Epithelial cell of esophagus (primary cell): ENCODE measurements at places on chromosomes 5 and 9.

GRCh38 chr5:32583582-32584232, 1.6 kb upstream of the SUB1 start:
- no peak for DNase-seq

- peak; percentile 93 for DNase-seq
Observed at GRCh38 chr5:126965061-126965475, 65.3 kb downstream of the MARCHF3 start.

DNA sequence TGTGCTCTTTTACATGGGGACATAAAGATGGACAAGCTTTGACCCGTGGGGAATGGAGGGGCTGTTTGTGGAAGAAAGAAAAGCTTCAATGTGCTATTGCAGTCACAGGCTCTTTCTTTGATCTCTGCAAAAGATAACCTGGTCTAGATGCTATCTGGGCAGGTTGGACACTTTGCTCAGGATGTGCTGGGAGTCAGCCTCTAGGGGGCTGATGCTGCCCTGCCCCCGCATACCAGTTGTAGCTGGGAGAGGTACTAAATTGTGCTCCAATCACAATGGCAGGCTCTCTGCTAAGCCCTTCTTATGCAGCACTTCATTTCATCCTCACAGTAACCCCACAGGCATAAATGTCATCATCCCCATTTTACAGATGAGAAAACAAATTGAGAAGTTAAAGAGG, 67.2 kb downstream of the PSD2 start:
- no peak for DNase-seq

DNA sequence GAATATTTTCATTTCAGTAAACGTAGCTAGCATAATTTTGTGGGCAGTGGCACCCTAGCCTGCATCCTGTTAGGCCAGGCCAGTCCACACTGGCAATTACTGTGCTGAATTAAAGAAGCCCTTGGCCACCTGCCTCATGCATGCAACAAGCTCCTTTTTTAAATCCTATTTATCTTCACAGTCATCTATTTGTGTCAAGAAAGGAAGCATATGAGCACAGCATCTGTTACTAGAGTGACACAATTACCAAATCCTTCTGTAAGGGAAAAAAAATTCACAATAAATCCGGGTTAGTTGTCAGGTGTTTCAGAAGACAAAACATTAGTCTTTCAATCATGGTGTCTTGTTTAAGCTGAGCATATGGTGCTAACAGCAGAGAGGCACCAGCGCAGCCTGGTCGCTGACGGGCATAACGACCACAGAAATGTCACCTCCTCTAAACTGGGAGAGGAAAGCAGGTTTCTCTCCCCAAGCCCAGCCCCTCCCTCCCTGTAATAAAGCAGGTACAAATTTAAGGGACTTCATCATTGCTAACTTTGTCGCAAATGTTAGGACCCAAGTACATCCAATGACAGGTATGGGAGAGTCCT, 520.6 kb downstream of the CTNND2 start:
- DNase-seq: no peak

- no peak for DNase-seq
Observed at GRCh38 chr5:129746876-129747275, 1.0 kb upstream of the MINAR2 start.

- peak; percentile 35 for DNase-seq
Observed at GRCh38 chr5:13662626-13663025, 281.9 kb downstream of the DNAH5 start.

DNA sequence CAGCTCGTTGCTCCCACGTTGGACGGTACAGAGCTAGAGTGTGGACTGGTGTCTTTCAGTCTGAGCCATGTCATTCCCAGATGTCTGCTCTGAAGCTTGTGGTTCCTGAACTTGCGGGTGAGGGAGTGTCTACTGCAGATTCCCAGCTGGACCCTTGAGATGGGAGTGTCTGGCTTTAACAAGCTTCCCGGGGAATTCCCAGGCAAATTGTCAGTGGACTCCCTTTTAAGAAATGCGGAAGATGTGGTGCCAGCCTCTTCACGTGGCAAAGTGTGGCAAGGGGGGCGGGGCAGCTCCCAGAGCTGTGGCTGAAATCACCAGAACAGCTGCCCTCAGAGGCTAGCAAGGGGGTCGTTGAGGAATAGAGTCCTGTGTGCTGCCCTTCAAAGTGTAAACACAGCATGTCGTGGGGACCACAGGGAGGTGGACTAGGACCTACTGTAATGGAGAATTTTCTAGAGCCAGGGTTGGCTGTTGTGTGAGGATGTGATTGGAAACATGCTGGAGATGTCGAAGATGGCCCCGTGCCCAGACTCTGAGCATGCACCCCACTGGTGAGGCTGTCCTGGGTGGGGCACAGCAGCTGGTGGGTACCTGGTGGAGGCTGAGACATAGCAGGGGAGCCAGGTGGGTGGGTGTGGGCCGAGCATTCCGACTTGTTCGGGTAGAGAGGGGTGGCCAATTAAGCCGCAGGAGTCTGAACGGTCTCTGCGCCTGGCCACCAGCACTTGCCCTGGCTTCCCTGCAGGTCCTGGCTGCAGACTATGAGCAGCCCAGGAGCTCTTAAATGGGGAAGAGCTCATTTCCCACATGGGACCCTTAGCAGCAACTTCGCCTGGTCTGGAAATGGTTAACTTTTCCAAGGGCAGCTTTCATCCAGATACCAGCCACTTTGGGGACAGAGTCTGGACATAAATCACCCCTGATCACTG, 37.4 kb downstream of the PRRX2 start:
- DNase-seq: peak; percentile 89

GRCh38 chr9:100125236-100125635, 26.2 kb downstream of the INVS start:
- DNase-seq: no peak

GRCh38 chr9:132048201-132048600, 31.5 kb downstream of the MED27 start:
- no peak for DNase-seq

DNA sequence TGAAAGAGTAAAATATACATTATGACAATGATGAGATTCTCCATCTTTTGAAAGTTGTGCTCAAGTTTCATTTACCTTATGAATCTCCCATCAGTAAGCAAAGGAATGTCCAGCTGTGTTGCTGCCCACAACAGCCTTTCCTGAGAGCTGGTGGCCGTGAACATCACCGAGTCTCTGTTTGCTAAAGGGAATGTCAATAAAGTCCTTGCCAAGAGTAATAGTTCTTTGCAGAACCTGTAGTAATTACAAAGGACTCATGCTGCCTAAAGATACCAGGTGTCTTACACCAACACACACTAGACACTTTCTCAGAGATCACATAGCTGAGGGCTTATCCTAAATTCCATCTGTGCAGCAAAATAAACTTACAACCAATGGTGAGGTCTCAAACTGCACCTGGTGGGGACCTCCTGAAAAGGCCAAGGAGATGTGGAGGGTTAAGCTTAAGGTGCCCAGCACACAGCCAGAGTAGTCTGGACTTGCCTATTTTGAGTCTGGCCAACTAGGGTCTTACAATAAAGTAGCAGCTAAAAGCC, 111.1 kb upstream of the DAPK1 start:
- DNase-seq: no peak

DNA sequence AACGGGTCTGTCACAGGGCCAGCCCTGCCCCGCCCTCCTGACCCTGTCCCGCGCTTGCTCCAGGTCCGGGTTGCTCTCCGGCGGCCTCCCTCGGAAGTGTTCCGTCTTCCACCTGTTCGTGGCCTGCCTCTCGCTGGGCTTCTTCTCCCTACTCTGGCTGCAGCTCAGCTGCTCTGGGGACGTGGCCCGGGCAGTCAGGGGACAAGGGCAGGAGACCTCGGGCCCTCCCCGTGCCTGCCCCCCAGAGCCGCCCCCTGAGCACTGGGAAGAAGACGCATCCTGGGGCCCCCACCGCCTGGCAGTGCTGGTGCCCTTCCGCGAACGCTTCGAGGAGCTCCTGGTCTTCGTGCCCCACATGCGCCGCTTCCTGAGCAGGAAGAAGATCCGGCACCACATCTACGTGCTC, 4.2 kb downstream of the B4GALT7 start:
- DNase-seq: no peak

DNA sequence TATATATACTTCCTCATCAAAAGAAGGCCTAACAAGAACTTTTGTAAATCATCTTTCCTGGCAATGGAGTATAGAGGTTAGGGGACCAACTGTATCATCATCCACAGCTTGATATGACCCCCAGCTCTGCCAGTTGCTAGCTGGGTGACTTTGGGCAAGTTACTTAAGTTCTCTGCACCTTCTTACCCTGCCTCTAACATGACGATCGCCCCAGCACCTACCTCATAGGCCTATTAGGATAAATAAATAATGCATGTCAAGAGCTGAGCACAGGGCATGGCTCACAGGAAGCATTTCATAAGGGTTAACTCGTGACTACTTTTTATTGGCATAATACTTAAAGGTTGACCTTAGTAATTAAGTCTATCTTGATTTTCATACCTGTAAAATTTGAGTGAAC, 29.4 kb upstream of the FGF1 start:
- DNase-seq: no peak

- peak; percentile 60 for DNase-seq
Observed at GRCh38 chr9:38641985-38642864, 21.8 kb upstream of the ANKRD18A start.

GRCh38 chr5:2981652-2982051, 230.2 kb upstream of the IRX2 start:
- no peak for DNase-seq

DNA sequence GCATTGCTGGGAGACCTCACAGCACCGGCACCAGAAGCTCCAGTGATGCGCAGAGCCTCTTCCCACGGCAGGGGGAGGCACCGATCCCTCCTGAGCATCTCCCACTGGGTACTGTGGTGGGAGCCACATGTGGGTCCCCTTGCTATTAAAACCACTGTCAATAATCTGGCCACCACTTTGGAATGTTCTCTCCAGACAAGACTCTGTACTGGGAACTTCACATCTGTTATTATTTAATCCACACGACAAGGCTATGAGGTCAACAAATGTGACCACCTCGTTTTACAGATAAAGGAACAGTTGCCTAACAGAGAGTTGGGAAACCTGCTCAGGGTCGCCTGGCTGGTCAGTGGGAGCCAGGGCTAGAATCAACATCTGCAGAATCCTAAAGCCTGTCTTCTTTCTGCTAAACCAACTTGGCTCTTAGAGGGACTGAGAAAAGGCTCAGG, 72.7 kb downstream of the EPB41L4B start:
- DNase-seq: no peak

DNA sequence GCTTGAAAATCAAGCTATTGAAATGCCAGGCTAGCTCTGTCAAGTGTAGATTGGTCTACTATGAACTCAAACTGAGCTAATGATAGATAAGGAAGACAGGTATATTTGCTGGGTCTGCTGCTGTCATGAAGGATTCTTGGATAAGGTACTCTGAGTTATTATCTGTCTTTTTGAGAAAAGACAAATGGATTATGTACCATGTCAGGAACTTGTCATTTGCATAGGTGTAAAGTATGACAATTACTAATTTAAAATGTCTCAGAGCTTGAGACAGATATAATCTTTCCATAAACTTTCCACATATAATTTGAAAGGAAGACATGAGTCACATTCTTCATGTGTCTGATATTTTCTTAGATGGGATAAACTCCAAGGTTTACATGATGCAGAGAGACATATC, 594.1 kb upstream of the PTPRD start:
- DNase-seq: no peak

DNA sequence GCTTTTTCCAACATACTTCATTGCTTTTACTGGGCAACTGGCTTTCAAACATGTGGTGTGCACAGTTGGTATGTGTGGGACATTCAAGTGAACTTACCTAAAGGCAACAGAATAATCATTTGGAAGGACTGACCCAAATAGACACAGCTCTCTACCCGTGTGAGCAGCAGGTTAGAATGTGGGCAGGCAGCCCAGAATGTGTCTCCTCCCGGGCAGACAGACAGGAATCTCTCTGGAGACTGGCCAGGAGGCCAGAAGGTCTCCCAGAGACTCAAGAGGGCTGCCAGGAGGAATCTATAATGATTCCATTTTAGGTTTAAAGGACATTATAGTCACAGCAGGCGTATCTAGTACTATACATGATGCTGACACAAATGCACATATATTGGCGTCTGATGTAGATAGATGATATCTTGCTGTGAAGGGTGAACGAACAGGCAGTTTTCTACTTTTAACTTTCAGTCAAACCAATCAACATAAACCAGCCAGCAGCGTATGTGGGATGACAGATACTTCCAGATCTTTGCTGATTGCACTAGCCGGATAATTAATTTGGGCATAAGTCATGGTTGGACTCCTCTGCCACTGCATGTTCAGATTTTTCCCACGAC, 297.4 kb upstream of the ZNF608 start:
- peak; percentile 80 for DNase-seq

GRCh38 chr9:121253821-121254501, 14.0 kb upstream of the GSN start:
- DNase-seq: no peak

DNA sequence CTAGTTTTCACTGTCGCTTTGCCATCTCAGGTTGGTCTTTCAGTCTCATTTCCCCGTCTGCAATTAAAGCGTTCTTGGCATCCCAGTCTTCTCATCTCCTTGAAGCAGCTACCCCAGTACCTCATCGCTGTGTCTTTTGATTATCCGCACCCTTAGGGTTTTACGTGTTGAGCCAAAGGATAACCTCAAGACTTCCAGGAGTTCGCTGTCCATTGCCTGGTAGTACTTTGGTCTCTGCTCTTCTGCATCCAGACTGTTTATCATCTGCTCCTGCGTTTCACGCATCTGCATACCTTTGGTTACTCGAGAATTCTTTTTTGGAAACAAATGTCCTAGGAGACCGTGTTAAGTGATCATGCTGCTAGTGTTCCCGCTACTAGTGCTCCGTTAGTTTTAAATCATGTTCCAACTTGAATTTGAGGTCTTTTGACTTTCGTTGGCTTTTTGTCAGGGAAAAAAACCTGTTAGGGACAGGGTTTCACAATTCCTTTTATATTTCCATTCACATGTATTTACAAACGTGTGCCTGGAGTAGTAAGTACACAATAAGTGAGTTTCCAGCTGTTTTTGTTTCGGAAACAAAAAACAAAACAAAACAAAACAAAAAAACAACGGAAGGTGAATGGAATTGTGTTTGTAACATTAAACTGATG, 888 bp downstream of the RABGAP1 start:
- peak; percentile 72 for DNase-seq

DNA sequence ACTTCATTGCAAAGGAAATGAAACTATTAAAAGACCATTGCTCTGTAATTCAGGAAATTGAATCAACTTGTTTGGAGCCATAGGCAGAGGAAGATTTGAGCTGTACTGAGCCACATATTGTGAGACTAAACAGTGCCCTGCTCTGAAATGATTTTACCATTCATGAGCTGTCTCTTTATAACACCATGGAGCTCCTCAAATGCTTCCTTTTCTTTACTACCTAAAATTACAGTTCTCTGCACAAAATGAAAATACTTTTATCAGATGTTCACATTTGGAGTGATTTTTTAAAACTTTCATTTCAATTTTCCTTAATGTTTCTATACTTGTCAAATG, 97.9 kb downstream of the NLN start:
- DNase-seq: no peak

DNA sequence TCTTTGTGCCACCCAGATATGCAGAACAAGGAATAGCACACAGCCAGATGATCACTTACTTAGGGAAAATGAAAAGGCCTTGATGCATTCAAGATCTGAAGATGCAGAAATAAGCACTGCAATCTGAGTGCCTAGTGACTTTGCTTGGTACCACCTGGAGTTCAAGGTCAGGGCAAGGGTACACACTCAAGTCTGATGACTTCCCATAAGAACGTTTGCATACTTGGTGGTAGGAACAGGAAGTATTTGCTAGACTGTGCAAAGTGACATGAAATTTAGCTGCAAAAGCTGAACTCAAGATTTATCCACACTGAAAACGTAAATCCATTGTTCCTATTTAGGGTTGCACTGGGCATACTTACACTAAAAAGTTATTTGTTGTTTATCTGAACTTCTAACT, 177.1 kb downstream of the PIK3R1 start:
- DNase-seq: no peak
